ENCODE measurements at places on chromosomes 13 and 19.

DNA sequence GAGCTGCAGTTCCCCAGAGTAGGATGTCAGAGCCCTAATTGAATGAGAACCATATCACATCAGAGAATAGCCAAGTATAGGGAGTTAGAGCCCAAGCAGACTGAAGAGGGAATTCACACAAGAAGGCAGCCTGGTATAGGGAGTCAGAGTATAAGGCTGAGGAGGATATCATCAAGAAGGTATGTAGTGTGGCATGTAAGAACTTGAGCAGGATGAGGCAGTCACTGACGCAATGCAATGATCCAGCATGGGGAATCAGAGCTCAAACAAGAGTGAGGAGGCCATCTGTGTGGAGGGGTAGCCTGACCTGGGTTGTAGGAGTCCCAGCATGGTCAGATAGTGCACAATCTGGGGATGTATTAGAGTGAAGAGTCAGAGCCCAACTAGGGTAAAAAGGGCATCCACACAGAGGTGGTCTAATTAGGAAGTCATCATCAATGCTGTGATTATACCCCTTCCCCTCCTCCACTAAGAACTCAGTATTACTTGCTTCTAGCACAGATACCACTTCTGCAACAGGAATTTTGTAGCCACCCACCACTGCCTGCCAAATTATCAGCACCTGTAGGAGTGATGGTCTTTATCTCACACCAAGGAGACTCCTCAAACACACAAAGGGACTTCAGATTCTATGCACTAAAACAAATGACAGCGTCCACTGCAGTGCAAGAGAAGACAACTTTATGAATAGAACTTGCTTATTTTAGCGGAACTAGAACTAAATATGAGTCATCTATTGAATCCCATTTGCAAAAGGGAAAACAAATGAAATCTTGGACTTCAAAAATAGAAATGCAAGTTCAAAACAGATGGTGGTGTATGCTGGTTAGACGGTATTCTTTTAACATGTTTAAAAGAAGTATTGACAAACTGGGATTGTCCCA lies 107.2 kb downstream of the FNDC3A start:
- no peaks in the 10 kb centered on the region for H3K36me3 ChIP-seq
- no peak for DNase-seq
- no peak overlapping the region for H3K4me3 ChIP-seq
- no peak overlapping the region for H3K27ac ChIP-seq
- H3K4me1 ChIP-seq: peaks cover 1% of the 10 kb centered on the region
- H3K27me3 ChIP-seq: no peaks in the 10 kb centered on the region

GRCh38 chr19:35128398-35129057 lies 6.3 kb downstream of the LGI4 start:
- H3K27me3 ChIP-seq: no peaks in the 10 kb centered on the region
- H3K4me3 ChIP-seq: no peak overlapping the region
- no peaks in the 10 kb centered on the region for H3K4me1 ChIP-seq
- H3K36me3 ChIP-seq: no peaks in the 10 kb centered on the region
- no peak for DNase-seq
- no peak overlapping the region for H3K27ac ChIP-seq

GRCh38 chr13:42968906-42969305 lies 23.1 kb downstream of the EPSTI1 start:
- no peaks in the 10 kb centered on the region for H3K27me3 ChIP-seq
- no peak overlapping the region for H3K27ac ChIP-seq
- DNase-seq: no peak

GRCh38 chr19:17522988-17523872 lies 11.8 kb downstream of the PGLS start:
- no peak for DNase-seq
- no peaks in the 10 kb centered on the region for H3K27me3 ChIP-seq
- no peaks in the 10 kb centered on the region for H3K36me3 ChIP-seq
- H3K27ac ChIP-seq: no peak overlapping the region

- no peaks in the 10 kb centered on the region for H3K36me3 ChIP-seq
- no peak overlapping the region for H3K27ac ChIP-seq
- H3K4me1 ChIP-seq: peaks cover 2% of the 10 kb centered on the region
- DNase-seq: no peak
- no peak overlapping the region for H3K4me3 ChIP-seq
Observed at GRCh38 chr13:59533561-59534555, 629.9 kb downstream of the DIAPH3 start.

DNA sequence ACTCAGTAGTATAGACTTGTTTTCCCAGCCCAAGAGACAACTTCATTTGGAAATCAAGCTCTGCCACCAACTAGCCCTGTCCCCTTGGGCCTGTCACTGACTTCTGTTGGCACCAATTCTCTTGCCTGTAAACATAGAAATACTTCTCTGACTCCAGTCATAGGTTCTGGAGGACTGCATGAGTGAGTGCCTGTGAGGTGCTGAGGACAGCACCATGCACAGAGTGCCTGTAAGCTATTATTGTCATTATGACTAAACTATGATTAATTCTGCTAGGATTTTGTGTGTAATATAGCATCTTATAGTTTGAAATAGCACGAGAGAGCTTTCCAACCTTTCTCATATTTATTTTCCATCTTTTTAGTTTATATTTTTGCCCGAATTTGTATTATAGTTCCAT lies 247.9 kb downstream of the MYO16 start:
- DNase-seq: no peak
- H3K4me3 ChIP-seq: no peak overlapping the region
- H3K27ac ChIP-seq: no peak overlapping the region
- no peaks in the 10 kb centered on the region for H3K36me3 ChIP-seq
- no peaks in the 10 kb centered on the region for H3K4me1 ChIP-seq

DNA sequence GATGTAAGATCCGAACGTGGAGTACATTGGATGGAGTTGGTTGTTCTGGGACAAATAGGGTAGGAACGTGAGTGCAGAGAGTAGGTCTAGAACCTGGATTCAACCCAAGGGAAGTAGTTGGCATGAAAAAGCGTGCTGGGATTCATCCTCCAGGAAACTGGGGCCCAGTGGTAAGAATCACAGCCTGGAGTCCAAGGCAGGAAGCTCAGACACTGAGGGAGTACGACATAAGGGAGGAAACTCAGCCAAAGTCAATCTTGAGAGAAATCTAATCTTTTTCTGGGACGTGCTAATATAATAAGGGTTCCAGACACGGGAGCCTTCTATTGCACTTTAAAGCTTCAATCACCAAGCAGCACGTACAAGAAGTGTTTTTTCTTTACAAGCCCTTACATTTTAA lies 46.4 kb downstream of the DLEU7 start:
- no peak for DNase-seq
- no peaks in the 10 kb centered on the region for H3K4me1 ChIP-seq
- no peaks in the 10 kb centered on the region for H3K27me3 ChIP-seq

DNA sequence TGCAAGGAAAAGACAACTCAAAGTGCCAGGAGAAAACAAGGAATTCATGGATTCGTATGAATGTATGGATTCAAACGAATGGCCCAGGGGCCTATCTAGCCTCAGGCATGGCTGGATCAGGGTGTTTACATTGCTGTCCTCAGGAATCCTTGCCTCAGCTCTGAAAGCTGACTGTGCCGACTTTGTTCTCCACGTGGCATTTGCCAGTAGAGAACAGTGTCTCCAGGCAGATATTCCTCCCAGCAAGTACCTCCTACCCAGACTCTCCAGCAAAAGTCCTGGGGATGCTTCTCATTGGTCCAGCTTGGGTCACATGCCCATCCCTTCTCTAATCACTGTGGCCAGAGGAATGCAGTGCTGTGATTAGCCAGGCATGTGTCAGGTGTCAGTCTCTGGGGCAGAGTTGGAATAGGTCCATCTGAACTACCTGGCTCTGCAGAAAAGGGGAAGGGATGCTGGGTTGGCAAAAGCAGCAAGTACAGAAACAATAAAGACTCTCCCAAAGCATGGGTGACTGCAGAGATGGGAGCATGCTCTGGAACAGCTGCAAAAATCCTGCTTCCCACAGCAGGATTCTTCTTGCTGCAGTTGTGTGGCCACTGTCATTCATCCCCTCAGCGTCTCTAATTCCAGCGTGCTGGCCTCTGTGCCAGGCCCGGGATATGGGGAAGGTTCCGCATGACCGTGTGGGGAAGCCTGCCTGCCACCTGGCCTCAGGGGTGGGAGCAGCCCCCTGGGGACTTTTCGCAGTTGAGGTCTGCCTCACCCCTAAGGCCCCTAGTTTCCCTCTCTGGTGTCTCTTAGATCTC lies 30.0 kb downstream of the CCNE1 start:
- no peak for DNase-seq
- no peak overlapping the region for H3K4me3 ChIP-seq
- no peak overlapping the region for H3K27ac ChIP-seq
- H3K36me3 ChIP-seq: no peaks in the 10 kb centered on the region
- peaks cover 3% of the 10 kb centered on the region for H3K4me1 ChIP-seq

- H3K36me3 ChIP-seq: no peaks in the 10 kb centered on the region
- H3K4me3 ChIP-seq: no peak overlapping the region
- no peak overlapping the region for H3K27ac ChIP-seq
- H3K4me1 ChIP-seq: no peaks in the 10 kb centered on the region
- no peak for DNase-seq
- H3K27me3 ChIP-seq: no peaks in the 10 kb centered on the region
Observed at GRCh38 chr13:110225609-110226574, 81.1 kb downstream of the COL4A1 start.
